ENCODE measurements at places on chromosomes 7 and 10. TPM values are rescaled to one million over a fixed set of nuclear protein-coding genes. Genes with fewer than 3 reads are reported as not detected.

DNA sequence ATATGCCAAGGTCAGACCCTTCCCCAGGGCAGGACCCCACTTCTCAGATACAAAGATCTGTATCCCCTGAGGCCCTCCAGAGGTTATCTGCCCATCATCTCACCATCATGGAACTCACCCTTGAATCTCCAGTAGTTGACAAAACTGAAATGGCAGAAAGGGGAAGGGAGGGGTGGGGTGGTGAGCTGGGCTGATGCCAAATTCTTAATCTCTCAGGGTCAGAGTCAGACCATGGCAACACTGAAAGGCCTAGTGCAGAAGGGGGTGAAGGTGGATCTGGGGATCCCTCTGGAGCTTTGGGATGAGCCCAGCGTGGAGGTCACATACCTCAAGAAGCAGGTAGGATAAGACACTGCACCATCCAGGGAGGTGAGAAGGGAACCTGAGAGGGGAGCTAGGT lies 3.1 kb downstream of the CNPY4 start:
- DNase-seq = no peak

- no peak for DNase-seq
These were observed 2.4 kb downstream of the KLLN start for GRCh38 chr10:87860816-87861403.

DNA sequence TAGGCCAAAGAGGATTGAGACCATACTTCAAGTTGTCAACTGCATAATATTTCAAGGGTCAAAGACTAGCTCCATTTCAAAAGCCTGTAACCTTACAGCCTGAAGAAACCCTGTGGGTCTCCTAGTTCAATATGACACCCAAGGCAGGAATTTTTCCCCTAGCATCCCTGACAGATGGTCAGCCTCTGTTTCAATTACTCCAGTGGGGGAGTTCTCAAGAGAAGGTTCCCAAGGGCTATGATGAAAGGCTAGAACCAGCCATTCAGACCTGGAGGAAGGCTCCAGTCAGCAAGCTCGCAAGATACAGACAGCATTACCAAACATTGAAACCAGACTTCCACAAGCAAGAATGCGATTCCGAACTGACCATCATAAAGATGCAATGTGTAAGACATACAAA lies 1.6 kb downstream of the HTR7 start:
- DNase-seq = no peak

GRCh38 chr10:63629363-63630084 lies 108.3 kb downstream of the REEP3 start:
- peak; percentile 96 for DNase-seq

DNA sequence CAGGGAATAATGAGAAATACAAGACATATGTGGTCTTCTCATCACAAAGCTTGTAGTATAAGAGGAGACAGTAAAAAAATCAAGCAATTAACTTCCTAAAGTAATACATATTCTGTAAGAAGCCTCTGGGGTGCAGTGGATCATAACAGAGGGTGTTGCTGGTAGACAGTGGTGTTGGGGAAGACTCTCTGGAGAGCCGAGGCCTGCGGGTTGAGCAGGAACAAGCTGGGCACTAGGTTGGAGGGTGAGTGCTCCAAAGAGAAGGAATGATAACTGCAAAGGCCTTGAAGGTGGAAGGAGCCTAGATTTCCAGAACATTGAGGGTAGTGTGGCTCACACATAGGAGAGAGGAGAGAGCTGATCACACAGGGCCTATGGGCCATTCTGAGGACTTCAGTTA lies 1.5 kb downstream of the GIMAP4 start:
- DNase-seq = no peak

DNA sequence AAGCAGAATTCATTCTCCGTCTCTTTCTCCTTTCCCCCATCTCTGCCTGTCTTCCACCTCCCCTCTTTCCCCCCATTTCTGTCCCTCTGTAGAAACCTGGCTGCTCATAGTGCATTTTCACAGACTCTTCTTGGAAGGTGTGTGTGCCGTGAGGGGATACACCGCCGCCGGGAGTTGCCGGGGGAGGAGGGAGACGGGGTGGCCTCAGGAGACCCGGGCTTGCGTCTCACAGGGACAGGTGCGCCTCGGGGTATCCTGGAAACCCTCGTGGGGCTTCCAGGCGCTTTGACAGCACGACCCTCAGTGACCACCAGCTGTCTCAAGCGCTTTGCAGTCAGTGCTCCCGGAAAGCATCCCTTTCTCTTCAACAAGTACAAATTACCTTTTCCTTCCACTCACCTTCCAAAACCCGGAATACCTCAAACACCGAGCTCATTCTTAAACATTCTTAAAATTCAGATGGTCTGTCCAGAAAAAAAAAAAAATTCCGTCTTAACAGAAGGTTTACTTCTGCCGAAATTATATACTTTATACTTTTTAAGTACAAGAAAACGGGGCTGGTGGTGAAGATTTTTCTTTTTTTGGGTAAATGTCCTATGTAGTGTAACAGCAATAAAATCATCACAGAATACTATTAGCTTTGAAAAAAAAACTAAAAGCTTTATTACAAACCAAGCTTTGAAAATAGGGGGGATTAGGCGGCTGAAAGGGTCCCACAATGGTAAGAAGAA lies 8.2 kb downstream of the EMX2 start:
- DNase-seq = no peak

- DNase-seq = no peak
These were observed 51.3 kb upstream of the TAC1 start for GRCh38 chr7:97680622-97681021.

DNA sequence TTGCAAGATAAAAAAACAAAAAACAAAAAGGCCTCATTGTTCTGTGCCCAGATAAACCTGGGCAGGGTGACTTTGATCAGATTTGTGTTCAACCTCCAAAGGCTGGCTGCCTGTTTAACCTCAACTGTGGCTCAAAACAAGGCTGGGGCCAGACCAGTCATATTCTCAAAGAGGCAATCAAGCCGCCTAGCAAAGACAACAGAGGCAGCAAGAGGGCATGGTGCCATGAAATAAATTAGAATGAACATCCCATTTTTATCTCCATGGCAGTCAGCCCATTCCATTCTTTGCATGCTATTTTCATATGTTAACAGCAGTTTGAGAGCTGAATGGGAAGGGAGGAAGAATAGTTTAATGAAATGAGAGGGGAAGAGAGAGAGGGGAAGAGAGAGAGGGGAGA lies 1150.3 kb downstream of the TYW1 start:
- peak; percentile 44 for DNase-seq

DNA sequence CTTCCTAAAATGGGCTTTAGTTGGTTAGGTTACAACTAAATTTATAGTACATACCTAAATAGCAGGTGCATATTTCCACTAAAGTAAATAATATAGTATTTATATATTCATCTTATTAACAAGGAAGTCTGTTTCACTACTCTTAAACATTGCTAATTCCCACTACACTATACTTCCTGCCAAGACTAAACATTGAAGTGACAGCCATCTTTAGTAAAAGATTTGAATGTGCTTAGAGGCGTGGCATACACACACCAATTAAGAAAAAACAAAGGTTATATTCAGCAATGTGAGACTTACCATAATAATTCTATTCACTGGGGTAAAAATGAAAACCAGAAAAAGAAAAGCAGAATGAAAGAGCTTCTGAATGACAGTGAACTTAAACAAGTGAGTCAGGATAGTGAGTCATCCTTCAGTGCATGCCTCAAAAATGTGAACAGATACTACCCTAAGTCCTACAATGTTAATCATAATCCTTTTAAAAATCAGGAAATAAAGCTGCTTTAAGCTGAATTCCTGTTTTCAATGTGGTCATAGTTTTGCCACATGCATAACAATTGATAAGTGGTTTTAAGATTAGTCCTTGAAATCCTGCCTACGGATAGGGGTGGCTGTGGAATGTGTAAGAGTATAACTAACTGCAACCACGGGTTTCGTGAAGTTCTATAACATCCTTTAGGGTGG lies 59.4 kb downstream of the USP6NL start:
- no peak for DNase-seq

- no peak for DNase-seq
These were observed 306.9 kb downstream of the FRMD4A start for GRCh38 chr10:14023673-14024328.

- no peak for DNase-seq
These were observed 83.6 kb downstream of the WDFY4 start for GRCh38 chr10:48768144-48768766.

DNA sequence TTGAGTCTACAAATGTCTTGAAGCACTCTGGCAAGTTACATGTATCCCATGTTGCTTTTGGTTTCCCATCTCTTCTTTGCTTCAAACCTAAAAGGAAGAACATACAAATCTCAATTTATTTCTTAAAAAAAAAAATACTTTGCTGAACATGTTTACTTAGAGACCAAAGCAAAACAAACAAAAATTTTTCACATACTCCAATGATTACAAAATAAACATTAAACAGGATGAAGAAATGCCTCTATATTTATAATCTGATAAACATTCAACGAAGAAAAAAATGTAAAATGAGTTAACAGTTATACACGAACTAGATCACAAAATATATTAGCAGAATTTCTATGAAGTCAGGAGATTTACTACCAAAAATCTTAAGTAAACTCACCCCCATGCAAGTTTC lies 31.3 kb downstream of the FAM204A start:
- no peak for DNase-seq

GRCh38 chr7:137576481-137576880 lies 232.9 kb upstream of the PTN start:
- no peak for DNase-seq

GRCh38 chr10:132627666-132628531 lies 90.3 kb downstream of the INPP5A start:
- DNase-seq = no peak

GRCh38 chr7:4894482-4894881 lies 11.0 kb upstream of the RADIL start:
- DNase-seq = no peak

GRCh38 chr7:107068156-107068555 lies 23.7 kb downstream of the PRKAR2B start:
- no peak for DNase-seq

GRCh38 chr7:143280566-143280965 lies 4.2 kb upstream of the TMEM139 start:
- no peak for DNase-seq

- DNase-seq = no peak
These were observed 711.8 kb downstream of the KCNMA1 start for GRCh38 chr10:76925636-76926405.

DNA sequence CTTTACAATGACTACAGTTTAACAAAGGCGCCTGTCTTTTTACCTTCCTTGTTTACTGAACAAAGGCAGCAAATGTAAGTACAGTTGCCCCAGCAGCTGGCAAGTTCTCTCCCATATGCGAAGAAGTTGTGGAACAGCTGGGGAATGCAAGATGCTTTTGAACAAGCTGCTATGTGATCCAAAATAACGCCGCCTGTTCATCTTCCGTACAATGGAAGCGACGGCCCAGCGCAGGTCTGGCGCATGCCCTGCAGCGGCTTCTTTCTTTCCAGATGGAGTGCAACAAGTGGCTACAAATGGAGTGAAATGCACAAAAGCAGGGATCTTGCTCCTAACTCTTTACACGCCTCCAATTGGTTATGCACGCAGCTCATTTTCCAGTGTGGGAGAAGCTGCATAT lies 97.0 kb upstream of the SVIL start:
- peak; percentile 89 for DNase-seq

DNA sequence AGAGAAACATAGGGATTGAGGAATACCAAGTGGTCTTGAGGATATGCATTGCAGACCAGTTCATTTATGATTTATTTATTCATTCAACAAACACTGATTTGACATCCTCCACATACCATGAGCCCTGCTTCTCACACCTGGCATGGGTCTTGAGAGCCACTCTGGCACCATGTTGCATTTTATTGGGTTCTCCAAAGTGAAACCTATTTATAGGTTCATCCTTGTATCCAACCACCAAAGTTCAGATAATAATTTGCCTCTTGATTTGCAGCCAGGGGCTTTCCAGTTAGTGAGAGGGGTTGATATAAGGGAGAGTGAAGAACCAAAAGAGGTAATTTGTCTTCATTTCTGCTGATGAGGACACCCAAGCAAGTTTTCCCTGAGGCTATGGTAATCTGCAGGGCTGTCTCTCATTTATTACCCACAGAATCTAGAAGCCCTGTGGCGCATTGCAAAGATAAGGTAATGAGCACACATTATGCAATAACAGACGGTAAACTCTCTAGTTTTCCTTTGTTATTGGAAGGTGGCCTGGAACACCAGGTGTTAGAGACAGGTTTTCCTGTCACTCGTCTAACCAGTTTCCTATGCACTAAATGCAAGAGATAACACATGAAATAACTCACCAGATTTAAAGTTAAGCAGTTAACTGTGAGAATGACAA lies 28.8 kb upstream of the ICA1 start:
- DNase-seq = no peak

GRCh38 chr7:133871757-133872156 lies 255.4 kb upstream of the LRGUK start:
- DNase-seq = no peak

GRCh38 chr7:87628780-87629569 lies 777 bp downstream of the RUNDC3B start:
- DNase-seq = peak; percentile 71

GRCh38 chr10:80730522-80730921 lies 192.8 kb downstream of the SH2D4B start:
- DNase-seq = no peak

GRCh38 chr10:54985732-54986131 lies 184.7 kb upstream of the PCDH15 start:
- DNase-seq = peak; percentile 13

GRCh38 chr10:124707551-124707950 lies 36.6 kb downstream of the FAM53B start:
- no peak for DNase-seq

DNA sequence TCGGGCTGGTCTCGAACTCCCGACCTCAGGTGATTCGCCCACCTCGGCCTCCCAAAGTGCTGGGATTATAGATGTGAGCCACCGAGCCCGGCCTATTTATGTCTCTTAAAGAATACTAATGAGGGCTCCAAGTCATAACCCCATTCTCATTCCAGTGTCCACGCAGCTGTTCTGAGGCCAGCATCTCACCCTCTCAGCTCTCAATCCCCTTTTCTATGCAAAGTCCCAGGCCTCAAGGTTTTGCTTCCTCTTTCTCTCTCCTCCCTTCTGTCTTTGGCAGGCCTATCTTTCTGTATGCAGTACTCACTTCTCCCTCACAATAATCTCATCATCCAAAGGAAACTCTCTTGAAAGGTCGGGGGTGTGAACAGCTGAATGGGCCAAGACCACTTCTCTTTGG lies 28.0 kb upstream of the VSIR start:
- no peak for DNase-seq

- DNase-seq = no peak
These were observed 9.9 kb downstream of the IGFBP1 start for GRCh38 chr7:45898222-45898621.

- DNase-seq = no peak
These were observed 244.0 kb downstream of the SKAP2 start for GRCh38 chr7:26620352-26620751.

IDI2 gene
- polyA plus RNA-seq = not detected

SPDYE9 gene
- polyA plus RNA-seq = not detected

GSTK1 gene
- 82.8 TPM for polyA plus RNA-seq

CYP2W1 gene
- not detected for polyA plus RNA-seq

MRLN gene
- polyA plus RNA-seq = not detected

WIPF3 gene
- 17.6 TPM for polyA plus RNA-seq

LRRC17 gene
- 0.95 TPM for polyA plus RNA-seq

PLXDC2 gene
- polyA plus RNA-seq = 3.6 TPM

PGAM2 gene
- 141 TPM for polyA plus RNA-seq

ANKRD1 gene
- not detected for polyA plus RNA-seq

HSPB1 gene
- 404 TPM for polyA plus RNA-seq

CYP17A1 gene
- polyA plus RNA-seq = 0.24 TPM

ZNF853 gene
- 19.3 TPM for polyA plus RNA-seq

SYT15B gene
- 0.61 TPM for polyA plus RNA-seq

CASD1 gene
- 11.6 TPM for polyA plus RNA-seq

LRRD1 gene
- polyA plus RNA-seq = not detected
